Cerebellar cortex (tissue), 1 donor: ENCODE measurements at places on chromosomes 4 and X.

DNA sequence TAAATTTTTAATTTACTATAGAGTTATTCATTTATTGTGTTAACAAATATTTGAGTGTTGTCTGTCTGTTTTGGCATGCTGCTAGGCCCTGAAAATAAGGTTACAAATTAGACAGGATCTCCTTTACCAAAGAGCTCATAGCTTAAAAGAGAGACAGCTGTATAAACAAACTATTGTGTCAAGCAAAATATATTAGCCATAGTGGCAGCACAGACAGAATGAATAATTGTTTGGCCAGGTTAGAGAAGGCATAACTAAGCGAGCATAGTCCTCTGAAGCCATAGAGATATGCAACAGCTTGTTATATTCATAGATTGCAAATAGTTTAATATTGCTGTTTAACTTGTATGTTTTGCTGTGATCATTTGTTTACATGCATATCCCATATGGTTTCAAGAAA lies 66.7 kb upstream of the NDUFC1 start:
- DNase-seq: no peak

GRCh38 chrX:19794690-19795089 lies 92.7 kb downstream of the SH3KBP1 start:
- no peak for DNase-seq

GRCh38 chr4:102405821-102406401 lies 60.6 kb upstream of the SLC39A8 start:
- DNase-seq: no peak

- no peak for DNase-seq
These were observed 588.6 kb downstream of the NLGN4X start for GRCh38 chrX:5640071-5640470.

GRCh38 chr4:89664521-89664920 lies 172.4 kb downstream of the SNCA start:
- DNase-seq: no peak

- no peak for DNase-seq
These were observed 45.8 kb downstream of the ANXA10 start for GRCh38 chr4:168138143-168138542.

GRCh38 chr4:3390288-3390811 lies 51.4 kb upstream of the HGFAC start:
- no peak for DNase-seq

GRCh38 chrX:10496345-10496965 lies 123.9 kb downstream of the MID1 start:
- DNase-seq: no peak

DNA sequence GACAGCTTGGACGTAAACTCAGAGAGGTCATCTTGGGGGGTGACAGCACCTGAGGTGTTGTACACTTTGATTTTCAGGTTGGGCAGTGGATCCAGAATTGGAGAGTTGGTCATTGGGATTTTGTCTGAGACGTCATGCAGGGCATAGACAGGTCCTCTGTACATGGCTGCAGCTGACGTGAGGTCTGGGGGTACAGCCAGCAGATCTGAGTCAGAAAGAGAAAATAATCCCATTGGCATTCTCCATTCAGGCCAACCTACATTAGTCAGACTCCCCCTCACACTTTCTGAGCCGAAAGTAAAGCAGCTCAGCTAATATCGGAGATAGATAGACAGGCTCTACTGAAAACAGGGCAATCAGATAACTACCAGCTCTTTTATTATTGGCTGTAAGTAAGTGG lies 329.7 kb downstream of the UNC5C start:
- DNase-seq: no peak

DNA sequence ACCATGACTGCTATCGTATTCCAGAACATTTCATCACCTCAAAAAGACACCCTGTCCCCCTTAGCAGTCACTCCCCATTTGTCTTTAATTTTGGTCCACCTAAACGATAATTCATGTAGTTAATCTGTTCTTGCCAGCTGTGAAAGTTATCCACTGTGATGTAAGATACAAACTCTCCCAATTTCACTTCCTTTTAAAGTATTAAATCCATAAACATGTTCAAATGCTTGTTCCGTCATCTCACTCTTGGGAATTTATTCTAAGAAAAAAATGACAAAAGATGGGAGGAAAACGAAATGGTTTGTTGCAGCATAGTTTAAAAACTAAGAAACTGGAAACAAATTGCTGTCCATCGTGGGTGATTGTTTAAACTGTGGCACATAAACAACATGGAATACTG lies 53.7 kb upstream of the IRF2 start:
- no peak for DNase-seq

DNA sequence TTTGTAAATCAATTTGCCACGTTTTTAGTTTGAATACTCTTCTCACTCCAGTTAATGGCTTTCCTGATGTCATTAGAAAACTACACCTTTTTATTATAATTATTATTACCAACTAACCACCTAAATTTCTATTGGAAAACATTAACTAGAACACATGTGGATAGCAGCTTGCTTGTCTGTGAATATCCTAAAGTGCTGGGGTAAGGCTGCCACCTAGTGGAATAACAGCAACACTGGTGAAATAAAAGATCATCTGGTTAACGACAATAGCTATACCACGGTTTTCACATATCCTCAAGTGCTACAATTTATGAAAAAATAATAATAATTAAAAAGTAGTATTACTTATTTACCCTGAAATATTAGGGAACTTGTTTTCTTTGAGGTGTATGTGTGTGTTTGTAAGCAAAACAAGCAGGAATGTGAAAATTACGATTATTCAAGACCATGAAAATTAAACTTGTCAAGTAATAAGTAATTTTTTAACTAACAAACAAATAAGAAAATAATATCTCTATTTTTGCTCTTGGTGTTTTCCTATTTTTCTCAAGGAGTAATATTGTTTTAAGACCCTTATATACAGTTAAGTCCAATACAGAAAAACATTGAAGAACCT lies 130.1 kb upstream of the TECRL start:
- DNase-seq: peak; percentile 74

DNA sequence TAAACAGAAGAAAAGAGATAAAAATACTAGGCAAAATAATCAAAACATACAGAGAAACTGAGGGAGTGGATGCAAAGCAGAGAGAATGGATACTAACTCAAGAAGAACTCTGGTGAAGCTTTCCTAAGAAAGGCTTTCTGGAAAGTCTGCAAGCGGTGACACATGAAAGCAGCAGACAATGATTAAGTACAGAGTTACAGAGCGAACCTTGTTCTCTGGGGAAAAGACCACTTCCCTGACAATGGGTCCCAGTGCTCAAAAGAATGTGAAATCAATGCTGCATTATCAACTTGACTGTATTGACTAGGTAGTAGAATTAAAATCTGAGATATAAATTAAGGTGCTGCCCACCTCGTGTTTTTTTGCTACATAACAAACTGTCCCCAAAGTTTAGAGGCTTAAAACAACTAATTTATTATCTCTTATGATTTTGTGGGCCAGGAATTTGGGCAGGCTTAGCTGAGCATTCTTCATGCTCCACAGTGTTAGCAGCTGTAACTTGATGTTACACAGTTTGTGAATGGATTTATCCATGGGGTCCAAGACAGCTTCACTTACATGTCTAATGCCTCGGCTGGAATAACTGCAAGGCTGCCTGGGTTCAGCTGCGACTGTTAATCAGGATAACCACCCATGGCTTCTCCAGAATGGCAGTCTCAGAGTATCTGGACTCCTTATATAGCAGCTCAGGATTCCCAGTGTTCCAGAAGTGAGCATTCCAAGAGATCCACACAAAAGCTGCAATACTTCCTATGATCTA lies 106.9 kb upstream of the INPP4B start:
- no peak for DNase-seq

DNA sequence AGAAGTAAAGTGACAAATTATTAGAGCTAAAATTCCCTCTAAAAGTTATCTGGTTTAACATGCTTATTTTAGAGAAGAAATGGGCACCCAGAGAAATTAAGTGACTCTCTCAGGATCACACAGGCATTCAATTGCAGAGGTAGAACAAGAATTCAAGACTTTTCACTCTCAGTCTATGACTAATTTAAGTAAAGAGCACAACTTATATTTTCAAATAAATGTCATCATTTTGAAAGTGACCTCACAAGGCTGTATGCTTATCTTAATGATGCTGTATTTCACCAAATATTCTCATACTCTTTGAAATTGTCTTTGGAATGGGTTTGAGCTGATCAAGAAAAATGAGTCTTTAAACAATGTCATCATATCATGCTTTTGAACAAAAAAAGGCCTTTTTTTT lies 15.3 kb downstream of the GPR174 start:
- no peak for DNase-seq

DNA sequence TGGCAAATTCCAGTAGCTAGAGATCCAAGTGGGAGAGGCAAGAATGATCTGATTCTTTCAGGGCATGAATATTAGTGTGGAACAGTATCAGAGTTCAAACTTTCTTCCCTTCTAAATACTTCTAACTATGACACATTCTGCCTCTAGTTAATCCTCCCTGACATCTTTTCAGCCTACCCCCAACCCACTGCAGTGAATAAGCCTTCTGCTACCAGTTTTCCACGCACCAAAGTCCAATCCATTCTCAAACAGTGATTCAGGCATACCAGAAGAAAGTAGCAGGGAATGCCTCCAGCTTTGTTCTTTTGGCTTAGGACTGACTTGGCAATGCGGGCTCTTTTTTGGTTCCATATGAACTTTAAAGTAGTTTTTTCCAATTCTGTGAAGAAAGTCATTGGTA lies 155.4 kb upstream of the FTHL17 start:
- DNase-seq: no peak

- no peak for DNase-seq
These were observed 12.7 kb downstream of the MGARP start for GRCh38 chr4:139267301-139267700.

DNA sequence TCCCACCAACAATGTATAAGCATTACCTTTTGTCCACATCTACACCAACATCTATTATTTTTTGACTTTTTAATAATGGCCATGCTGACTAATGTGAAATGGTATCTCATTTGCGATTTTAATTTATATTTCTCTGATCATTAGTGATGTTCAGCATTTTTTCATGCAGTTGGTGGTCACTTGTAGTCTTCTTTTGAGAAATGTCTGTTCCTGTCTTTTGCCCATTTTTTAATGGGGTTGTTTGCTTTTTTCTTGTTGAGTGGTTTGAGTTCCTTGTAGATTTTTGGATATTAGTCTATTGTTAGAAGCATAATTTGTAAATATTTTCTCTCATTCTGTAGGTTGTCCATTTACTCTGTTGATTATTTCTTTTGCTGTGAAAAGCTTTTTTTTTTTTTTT lies 36.8 kb upstream of the PDLIM5 start:
- no peak for DNase-seq

DNA sequence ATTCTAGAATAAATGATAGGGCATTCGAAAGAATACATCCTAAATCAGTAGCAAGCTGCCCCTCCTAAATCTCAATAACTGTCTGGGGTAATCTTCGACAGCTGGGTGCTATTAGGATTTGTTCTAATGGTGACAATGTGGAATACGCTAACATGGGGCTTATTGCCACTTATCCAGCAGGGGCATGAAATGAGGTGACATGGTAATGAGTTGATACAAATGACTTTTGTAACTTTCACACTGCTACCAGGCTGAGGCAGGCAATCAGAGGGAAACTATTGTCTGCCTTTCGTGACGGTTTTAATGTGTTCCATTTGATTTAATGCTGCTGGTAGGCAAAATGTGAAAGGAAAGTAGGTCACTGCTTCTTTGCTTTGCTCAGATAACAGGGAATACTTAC lies 1047.4 kb upstream of the PABPC4L start:
- peak; percentile 9 for DNase-seq

GRCh38 chr4:167469436-167469835 lies 235.1 kb upstream of the SPOCK3 start:
- DNase-seq: no peak

DNA sequence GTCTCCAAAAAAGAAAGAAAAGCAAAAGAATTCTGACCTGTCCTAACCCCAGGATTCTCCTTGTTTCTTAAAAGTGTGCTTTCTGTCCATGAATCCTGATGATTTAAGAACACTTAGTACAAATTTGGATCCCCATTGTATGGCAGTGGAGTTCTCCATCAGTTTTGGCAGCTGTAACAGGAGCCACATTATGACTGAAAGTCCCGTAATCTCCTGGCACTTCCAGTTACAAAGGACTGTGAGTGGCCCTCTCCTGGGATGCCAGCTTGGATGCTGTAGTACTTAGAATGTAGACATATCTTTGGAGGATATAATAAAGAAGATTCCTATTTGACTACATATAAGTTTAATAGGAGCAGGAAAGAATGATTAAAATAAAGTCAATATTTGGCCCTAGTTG lies 20.6 kb downstream of the AP1AR start:
- DNase-seq: no peak

- peak; percentile 36 for DNase-seq
These were observed 812 bp upstream of the KDM6A start for GRCh38 chrX:44871931-44872820.

DNA sequence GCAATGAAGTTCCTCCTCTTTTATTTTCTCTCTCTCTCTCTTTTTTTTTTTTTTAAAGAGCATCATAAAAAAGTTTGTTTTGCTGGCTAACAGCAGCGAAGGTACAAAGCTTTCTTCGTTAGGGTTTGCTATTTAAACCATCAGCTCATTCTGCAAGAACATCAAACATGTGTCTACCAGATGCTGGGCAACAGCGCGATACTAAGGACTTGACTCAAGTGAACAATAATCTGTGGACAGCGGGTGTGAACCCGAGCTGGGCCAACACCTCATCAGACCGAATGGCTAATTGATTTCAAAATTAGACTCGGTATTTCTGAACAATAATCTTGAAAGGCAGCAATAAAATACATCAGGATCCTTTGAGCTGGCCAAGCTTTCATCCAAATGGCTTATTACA lies 246.4 kb downstream of the FBXO8 start:
- no peak for DNase-seq

DNA sequence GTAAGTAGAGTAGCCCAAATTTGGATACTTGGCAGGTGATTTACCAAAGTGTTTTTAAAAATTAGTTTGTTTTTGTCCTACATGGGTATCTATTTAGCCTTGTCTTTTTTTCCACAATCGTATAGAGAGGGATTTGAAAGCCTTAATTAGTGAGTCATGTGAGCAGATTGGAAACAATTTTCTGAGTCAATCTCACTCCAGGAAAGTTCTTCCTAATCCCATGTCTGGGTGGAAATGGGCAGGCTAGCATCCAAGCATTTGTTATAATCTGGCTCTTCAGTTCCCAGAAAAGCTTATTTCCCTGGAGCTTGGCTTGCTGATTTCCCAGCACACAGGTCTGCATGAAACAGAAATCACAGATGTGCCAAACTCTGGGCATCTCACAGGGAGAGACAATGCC lies 426.9 kb upstream of the BOD1L1 start:
- no peak for DNase-seq

DNA sequence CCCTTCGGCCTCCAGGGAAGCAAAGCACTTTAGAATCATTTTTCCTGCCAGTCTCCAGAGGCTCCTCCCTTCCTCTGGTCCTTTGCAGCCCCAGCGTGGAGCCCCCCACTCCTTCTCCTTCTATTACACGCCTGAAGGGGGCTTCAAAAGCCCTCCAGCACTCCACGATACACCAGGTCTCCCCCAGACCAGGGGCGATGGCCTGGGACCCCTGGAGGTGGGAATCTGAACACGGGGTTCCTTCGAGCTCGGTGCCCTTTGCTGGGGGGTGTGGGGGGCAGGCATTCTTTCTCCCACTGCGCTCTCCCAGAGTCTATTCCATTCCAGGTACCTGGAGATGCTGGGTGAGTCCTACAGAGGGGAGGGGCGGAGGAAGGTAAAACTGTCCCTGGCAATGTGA lies 97.6 kb downstream of the HMX1 start:
- no peak for DNase-seq

- DNase-seq: peak; percentile 18
These were observed 89.8 kb downstream of the PDGFRA start for GRCh38 chr4:54318904-54319303.

- DNase-seq: no peak
These were observed 184.6 kb downstream of the SPATA18 start for GRCh38 chr4:52235552-52236201.
